Retinal pigment epithelial cell (primary cell): ENCODE measurements at places on chromosomes 16 and 17.

DNA sequence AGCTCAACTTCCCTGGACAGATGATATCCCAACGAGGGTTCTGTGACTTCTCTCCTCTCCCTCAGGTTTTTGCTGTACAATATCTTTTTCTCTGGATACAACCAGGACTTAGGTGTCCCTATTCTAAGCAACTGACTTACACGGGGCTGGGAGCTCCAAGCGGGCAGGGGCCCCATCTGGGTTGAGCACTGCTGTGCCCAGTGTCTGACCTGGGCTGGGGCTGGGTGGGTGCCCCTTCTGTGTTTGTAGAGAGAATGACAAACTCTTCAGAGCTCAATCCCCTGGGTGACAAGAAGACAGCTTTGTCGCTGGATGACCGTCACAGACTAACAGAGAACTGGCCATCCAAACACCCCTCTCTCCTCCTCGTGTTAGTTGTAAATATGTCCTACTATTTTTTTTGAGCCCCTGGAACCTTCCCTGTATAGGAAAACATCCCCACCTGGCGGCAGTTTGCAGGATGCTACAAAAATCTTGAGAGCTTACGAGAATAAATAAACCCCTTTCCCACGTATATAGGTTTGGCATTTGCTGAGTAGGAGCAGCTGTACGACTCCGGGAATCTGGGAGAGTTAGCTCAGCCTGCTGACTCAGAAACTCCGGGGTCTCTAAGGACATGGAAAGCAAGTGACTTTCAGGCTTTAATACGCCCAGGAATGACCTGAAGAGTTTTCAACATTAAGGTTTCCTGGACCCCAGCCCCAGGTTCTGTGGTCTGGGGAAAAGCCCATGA is 23.7 kb upstream of the RCVRN start:
- peak; percentile 69 for DNase-seq

DNA sequence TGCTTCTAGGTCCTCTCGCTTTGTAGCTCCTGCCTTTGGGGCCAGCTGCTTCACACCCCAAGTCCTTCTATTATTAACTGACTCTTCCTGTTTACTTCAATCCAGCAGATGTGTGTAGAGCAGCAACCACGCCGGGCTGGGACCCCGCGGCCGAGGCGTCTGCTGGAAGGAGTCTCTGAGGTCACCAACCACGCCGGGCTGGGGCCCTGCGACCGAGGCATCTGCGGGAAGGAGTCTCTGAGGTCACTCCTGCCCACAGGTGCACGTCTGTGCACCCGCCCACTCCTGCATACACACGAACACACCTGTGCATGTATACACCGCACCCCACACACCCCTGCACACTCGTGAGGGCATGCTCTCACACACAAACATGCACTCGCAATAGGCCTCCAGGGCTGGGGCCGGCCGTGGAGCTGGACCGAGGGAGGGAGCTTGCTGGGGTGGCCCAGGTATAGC is 7.8 kb upstream of the TEX19 start:
- no peak for DNase-seq

- DNase-seq, result no peak
These were observed 17.2 kb downstream of the ST3GAL2 start for GRCh38 chr16:70421473-70422311.

DNA sequence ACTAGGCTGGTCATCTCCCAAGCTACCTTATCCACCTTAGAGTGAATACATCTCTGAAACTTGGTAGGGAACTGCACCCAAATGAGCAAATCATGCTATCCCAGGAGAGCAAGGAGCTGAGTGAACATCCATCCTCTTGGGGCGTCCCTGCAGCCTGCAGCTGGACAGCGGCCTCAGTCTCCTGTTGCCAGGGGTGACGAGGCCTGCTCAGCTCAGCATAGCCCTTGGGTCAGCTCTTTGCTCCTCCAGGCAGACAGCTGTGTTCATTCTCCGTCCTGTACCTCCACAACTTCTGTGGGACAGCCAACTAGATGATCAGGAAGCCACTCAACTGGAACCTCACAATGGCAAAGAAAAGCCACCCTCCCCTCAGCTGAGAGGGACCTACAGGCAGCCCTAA is 111.9 kb downstream of the SOCS1 start:
- no peak for DNase-seq

- DNase-seq, result no peak
These were observed 56.3 kb upstream of the BRD7 start for GRCh38 chr16:50425044-50425443.

- peak; percentile 63 for DNase-seq
These were observed 19.6 kb downstream of the AKAP10 start for GRCh38 chr17:19958023-19958422.
